ENCODE measurements at places on chromosomes 13 and 19.

DNA sequence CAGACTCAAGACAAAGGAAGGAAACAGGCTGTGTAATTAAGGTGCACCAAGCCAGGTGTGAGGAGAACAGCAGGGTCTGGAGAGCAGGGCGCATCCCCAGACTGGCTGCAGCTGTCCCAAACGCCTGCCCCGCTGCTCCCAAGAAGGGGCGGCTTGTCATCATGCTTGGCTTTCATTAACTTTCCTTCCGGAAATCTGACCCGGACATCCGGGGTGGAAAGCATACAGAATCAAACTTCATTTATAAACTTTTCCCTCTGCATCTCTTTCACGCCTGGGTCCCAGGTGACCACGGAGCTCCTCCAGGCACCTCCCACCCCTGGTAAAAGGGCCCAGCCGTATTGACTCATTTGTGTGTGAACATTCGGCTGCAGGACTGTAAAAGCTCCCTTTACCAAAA, 31.7 kb downstream of the TSHZ3 start:
- no peak for DNase-seq

DNA sequence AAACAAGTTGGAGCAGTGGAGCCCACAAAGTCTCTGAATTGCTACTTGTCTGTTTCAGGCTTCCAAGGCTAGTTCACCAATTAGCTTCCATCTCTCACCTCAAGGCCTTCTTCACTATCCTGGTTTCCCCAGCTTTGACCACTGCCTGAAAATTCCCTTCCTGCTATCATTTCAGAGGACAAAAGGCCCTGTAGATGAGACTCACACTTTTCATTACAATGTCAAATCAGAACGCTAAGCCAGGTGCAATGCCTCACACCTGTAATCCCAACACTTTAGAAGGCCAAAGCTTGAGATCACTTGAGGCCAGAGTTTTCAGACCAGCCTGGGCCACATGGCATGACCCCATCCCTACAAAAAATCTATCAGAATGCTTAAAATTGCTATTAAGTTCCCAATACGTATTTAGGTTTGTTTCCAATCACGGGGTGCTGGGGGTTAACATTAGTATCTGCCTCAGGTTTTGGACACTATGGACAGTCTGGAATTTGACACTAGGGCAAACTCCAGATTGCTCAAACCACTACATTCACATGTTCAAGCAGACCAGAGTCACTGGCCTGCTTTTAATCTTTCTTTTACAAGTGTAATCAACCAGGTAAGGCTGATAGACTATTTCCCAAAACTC, 5.5 kb downstream of the TPT1 start:
- no peak for DNase-seq

DNA sequence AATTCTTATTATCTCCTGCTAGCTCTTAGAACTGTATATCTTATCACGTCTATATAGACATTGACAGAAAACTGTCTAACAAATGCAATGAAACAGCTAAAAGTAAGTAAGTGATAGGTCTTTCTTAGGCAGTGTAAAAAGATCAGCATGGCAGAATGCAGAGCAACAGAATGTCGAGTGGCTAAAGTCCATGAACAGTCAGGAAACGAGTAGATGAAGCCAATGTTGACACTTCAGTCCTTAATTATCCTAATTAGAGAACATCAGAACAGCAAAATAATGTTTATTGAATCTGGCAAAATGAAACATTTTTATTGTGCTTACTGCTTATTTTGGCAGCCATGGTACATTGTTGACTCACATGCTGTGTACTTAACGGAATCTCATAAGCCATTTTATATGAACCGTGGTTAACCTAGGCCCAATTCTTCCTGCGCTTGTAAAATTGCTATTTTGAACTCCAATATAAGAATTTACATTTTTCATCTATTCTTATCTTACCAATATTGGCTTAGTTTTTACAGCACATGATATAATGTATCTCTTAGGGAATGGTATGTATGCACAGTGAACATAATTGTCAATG, 748.1 kb downstream of the DACH1 start:
- no peak for DNase-seq

GRCh38 chr13:114071991-114072390, 60.4 kb downstream of the RASA3 start:
- no peak for DNase-seq

DNA sequence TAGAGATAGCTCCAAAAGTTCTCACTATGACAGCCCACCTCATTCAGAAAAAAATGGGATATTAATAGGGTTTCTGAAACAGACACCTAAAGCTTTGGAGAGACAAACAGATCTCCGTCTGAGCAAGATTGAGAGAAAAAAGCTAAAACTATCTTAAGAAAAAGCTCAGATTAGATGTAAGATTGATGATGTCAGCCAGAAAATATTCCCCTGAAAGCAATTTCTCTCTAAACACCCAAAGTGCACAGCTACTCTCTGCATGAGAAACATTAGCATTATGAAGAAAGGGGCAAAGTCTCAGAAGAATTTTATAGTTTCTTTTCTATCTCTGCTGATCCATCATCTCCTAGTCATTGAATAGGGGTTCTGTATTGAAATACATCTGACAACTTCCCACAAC, 148.9 kb downstream of the ZNF737 start:
- no peak for DNase-seq

- no peak for DNase-seq
Observed at GRCh38 chr19:4737955-4738600, 14.4 kb upstream of the DPP9 start.

DNA sequence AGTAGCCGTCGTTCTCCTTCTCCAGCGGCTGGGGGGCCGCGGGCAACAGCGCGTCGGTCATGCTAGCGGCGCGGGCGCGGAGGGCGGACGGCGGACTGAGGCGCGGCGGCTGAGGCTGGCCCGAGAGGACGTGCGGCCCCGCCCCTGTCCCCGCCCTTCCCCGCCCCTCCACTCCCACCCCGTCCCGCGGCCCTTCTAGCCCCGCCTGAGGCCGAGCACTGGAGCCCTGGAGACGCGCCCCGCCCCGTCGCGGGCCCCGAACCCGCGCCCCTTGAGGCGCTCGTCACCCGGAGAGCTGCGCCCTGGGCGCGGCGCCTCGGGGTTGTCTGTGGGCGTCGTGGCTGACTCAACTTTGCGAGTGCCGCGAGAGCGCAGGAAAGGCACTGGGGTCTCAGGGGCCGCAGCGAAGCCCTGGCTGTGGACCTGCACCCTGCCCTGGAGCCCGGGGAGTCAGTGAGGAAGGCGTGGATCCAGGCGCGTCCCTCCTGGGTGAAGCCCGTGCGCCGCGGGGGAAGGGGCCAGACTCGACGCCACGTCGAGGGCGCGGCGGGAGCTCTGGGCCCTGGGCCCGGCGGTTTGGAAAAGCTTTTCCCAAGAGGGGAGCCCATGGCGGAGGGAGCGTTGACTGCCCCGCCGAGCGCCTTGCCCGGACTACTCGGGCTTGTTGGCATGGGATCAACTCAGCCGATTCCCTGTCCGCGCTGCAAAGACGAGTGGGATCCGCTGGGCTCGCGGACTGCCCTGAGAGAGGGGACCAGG, at the start of gene RHPN2:
TSS of gene RHPN2 (minus strand) at position 97 of the 759 bp plus-strand sequence. CDS start at position 61, 36 bp downstream.
- DNase-seq, result peak; percentile 26

DNA sequence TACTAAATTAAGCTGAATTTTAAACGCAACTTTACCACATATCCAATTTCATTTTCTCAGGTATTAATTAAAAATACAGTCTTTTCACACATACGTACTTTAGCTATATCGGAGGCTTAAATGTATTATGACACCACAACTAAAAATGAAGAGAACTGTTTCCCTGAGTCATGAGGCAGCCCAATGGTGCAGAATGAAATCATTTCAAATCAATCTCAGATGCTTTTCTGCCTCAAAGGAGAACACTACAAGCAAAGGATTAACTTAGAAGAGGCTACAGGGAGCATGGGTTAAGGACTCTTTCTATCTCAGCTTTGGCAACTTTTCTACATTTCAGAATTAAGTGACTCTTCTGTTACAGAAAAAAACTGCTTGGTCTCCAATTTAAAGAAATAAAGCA, 516.3 kb upstream of the HTR2A start:
- DNase-seq, result no peak

GRCh38 chr19:49952479-49952836, 8.5 kb downstream of the SIGLEC11 start:
- no peak for DNase-seq

DNA sequence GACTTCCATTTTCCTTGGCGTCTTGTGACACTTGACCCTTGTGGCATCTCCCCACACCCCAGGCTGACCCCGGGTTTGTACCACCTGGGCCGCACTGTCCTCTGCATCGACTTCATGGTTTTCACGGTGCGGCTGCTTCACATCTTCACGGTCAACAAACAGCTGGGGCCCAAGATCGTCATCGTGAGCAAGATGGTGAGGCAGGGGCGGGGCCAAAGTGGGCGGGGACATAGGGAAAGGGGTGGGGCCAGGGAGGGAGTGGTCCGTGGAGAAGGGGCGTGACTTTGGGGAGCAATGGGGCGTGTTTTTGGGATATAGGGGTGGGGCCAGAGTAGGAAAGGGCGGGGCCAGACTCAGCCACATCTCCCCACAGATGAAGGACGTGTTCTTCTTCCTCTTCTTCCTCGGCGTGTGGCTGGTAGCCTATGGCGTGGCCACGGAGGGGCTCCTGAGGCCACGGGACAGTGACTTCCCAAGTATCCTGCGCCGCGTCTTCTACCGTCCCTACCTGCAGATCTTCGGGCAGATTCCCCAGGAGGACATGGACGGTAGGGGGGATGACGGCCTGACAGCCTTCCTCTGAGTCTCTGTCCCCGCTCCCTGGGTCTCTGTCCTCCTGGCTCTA, 42.8 kb downstream of the TRPM4 start:
- DNase-seq, result no peak

- DNase-seq, result no peak
Observed at GRCh38 chr19:5091684-5092480, 123.0 kb downstream of the KDM4B start.

GRCh38 chr19:47813304-47813994, 8.3 kb upstream of the CRX start:
- peak; percentile 36 for DNase-seq

- peak; percentile 97 for DNase-seq
Observed at GRCh38 chr19:16078759-16079707, 2.7 kb downstream of the TPM4 start.

- no peak for DNase-seq
Observed at GRCh38 chr13:32589471-32589870, 3.2 kb downstream of the PDS5B start.

DNA sequence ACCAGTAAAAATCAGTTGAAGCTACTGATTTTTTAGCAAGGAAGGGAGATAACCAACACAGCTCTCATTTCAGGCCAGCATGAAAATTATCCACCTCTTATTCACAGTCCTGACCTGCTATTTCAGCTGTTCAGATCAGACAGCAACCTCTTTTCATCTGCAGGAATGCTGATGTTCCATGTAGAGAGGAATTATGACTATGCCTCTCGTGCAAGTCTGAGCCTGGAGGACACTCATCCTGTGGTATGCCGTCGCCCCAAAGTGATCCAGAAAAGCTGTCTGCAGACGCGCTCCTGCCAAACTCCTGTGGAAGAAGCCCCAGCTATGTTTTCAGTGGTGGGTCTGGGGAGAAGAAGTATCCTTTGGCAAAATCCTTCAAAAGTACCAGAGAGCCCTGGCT, 563.5 kb upstream of the SLITRK1 start:
- no peak for DNase-seq

- no peak for DNase-seq
Observed at GRCh38 chr13:49932066-49932465, 4.1 kb downstream of the SPRYD7 start.

DNA sequence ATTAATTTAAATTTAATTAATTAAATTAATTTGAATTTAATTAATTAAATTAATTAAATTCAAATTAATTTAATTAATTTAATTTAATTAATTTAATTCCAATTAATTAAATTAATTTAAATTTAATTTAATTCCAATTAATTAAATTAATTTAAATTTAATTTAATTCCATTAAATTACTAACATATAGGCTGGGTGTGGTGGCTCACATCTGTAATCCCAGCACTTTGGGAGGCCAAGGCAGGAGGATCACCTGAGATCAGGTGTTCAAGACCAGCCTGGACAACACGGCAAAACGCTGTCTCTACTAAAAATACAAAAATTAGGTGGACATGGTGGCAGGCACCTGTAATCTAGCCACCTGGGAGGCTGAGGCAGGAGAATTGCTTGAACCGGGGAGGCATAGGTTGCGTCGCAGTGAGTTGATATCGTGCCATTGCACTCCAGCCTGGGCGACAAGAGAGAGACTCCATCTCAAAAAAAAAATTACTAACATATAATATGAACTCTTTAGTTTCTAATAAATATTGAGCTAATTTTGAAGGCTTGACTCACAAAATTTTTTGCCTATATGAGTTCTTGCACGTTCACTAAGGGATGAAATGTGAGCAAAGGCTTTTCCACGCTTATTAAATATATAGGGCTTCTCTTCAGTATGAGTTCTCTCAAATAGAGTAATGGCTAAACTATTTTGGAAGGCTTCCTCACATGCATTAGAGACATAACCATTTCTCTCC, 9.0 kb upstream of the USP29 start:
- no peak for DNase-seq

DNA sequence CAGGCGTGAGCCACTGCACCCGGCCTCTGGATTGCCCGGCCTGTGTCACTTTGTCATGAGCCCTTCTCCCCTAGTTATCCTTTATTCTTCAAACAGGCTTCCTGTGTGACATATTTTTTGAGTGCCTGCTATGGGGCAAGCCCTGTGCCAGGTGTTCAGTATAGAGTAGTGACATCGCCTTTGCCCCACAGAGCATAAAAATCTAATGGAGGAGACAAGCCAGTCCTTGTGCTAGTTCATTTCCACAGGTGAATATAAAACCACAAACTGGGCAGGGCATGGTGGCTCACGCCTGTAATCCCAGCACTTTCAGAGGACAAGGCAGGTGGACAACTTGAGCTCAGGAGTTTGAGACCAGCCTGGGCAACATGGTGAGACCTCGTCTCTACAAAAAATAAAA, 43.2 kb downstream of the BBC3 start:
- no peak for DNase-seq

- DNase-seq, result no peak
Observed at GRCh38 chr19:17306285-17306714, 628 bp downstream of the MRPL34 start.

DNA sequence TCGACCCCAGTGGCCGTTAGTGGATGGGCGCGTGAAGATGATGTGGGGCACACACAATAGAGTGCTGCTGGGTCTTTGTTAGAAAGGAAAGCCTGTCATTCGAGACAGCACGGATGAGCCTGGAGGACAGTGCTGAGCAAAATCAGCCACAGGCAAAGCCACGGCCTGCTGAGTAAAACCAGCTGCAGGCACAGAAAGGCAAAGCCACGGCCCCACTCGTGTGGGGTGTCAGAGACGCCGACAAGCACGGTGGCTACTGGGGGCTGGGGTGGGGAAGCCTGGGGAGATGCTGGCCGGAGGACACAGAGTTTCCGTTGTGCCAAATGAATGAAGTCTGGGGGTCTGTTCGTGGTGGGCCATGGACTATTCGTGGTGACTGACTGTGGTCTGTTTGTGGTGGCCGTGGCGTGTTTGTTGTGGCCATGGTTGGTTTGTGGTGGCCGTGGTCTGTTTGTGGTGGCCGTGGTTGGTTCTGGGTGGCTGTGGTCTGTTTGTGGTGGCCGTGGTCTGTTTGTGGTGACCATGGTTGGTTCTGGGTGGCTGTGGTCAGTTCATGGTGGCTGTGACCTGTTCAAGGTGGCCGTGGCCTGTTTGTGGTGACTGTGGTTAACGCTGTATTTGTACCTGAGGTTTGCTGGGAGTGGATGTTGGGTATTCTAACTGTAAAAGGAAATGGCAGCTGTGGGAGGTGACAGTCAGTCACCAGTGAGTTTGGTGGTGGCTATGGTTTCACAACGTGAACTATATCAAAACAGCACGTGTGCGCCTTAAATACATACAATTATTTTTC, 36.3 kb downstream of the MCF2L start:
- DNase-seq, result no peak

GRCh38 chr19:6613711-6614110, 22.8 kb upstream of the CD70 start:
- DNase-seq, result no peak

- no peak for DNase-seq
Observed at GRCh38 chr13:99421758-99422585, 79.3 kb upstream of the TM9SF2 start.

All from DMS 273 treated with DMSO at 0.1 percent for 48 hours (cell line).